Effector memory CD8-positive, alpha-beta T cell (primary cell): ENCODE measurements at places on chromosomes 7 and 10.

DNA sequence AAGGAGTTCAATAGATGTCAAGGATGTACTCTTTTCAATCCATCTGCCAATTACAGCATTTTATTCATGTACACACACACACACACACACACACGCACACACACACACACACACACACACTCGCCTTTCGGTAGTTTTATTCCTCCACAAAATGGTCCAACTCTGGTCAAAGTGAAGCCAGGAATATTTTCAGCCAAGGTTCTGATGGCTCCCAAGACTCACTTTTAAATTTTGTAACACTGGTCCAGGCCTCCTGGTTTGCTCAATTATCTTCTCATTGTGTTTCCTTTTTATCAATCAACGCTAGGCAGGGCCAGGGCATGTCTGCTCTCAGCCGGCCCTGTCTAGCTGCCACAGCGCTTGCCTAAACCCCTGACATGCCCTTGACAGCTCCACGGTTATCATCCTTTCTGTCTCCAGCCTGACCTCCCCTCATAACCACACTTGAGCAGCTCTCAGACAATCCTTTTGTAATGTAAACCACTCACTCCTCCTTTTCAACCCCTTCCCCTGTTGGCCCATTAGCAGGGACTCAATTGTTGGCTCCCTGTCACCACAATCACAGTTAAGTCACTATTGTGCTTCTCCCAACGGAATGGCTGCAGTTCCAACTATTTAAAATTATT, 115.1 kb downstream of the ICA1 start:
- no peak for DNase-seq
- H3K4me3 ChIP-seq, result no peak overlapping the region
- H3K4me1 ChIP-seq, result peaks cover 31% of the 10 kb centered on the region
- H3K36me3 ChIP-seq, result peaks cover under 1% of the 10 kb centered on the region
- no peak overlapping the region for H3K27ac ChIP-seq

GRCh38 chr7:109387530-109387929, 817.9 kb downstream of the DNAJB9 start:
- no peak for DNase-seq
- no peak overlapping the region for H3K4me3 ChIP-seq
- H3K4me1 ChIP-seq, result no peaks in the 10 kb centered on the region
- no peaks in the 10 kb centered on the region for H3K27me3 ChIP-seq

DNA sequence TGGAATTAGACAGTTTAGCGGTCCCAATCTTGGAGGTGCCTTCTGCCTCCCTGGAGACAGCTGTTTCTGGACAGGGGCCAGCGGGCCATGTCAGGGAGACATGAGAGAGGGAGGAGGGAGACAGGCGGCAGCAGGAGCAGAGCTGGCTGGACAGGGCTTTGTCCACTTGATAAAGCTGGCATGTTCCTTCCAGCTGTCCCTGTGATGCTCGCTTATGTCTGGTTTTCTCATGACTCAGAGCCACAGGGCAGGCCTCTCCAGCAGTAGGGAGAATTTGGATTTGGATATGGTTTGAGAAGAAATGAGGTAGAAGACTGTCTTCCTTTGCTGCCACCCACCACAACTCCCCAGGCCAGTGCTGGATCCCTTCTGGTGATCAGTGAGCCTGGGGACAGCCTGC, 51.7 kb upstream of the SORCS3 start:
- DNase-seq, result no peak
- H3K36me3 ChIP-seq, result no peaks in the 10 kb centered on the region
- peaks cover 63% of the 10 kb centered on the region for H3K27me3 ChIP-seq
- peaks cover 10% of the 10 kb centered on the region for H3K4me1 ChIP-seq

DNA sequence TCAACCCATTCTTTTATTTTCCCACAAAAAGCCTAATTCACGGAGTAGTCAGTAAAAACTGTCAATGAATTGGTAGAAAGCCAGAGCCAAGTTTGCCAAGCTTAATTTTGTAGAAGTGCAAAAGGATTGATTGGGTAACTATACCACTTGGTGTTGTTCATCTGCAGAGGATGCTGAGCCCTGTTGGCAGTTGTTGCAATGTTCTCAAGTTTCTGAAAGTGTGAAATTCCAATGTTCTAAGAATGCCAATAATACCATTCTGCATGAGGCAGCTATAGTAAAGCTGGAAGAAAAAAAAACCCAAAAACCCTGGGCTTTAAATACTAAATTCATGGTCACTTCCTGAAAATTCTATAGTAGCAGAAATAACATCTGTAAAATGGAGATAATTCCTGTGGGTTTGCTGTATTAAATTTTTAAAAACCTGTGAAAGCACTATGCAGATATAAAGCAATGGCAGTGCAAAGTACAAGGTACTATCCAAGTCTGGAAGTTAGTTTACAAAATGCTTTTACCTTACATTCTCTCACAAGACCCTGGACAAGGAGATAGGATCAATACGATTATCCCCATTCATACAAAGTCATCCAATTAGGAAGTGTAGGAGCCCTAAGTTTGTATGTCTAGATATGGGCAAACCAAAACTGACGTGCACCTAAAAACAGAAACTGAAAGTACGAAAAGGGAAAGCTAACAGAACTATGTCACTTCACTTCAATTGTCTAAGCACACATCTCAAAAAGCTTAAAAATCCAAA, 6.0 kb upstream of the PON1 start:
- H3K4me1 ChIP-seq, result peaks cover 10% of the 10 kb centered on the region
- H3K4me3 ChIP-seq, result peak overlapping the region; percentile 66
- no peaks in the 10 kb centered on the region for H3K36me3 ChIP-seq

DNA sequence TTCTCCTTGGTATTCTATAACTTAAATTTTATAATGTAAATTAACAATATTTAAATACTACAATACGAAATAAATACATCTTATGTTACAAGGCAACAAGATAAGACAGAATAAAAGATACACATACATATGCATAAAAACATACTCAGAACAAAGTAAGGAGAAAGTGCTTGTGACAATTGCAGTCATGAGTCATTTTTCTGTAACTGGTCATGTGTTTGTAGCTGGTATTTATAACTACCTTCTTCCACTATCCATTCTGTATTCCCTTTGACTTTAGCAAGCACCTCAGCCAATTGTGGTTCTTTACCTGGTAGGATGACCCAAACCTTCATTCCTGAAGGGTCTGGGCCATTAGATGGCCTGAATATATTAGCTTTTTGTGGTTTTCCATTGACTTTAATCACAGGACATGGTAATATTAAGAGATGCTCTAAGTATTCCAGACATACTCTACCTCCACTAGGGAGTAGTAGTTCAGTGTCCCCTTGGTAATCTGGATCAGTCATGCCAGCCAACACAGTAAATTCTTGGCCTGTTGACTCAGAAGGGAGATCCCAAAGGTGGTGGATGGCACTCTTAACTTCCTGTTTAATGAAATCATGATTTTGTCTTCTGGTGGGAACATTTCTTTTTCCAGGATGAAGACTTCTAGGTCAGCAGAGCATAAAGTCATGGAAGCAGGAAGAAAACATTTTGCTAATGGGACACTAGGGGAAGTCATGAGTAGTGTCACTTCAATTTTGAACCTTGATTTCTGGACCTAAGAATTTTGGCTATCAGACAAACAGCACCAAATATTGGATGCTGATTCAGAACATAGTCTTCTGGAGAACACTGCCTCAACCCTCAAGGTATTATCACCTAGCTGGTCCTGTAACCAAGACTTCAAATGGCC, 733.7 kb upstream of the IGFBP3 start:
- no peaks in the 10 kb centered on the region for H3K27me3 ChIP-seq
- H3K36me3 ChIP-seq, result no peaks in the 10 kb centered on the region
- no peaks in the 10 kb centered on the region for H3K4me1 ChIP-seq
- H3K4me3 ChIP-seq, result no peak overlapping the region
- no peak overlapping the region for H3K27ac ChIP-seq

- peak within 1 kb of the TSS; percentile 25 for H3K27ac ChIP-seq
- H3K27me3 ChIP-seq, result peaks cover 51% of the 10 kb centered on the region
- H3K4me3 ChIP-seq, result peak within 1 kb of the TSS; percentile 92
- no peak for DNase-seq
- peaks cover 13% of the 10 kb centered on the region for H3K4me1 ChIP-seq
Observed at GRCh38 chr10:45373576-45374349, at the start of gene ALOX5. TSS of gene ALOX5 (plus strand) at chr10:45374216. CDS start at chr10:45374280, 64 bp downstream.
